ENCODE measurements at places on chromosomes 1 and 21.
A peak's percentile ranks its signal among the peaks of the same experiment; 100 is the strongest.

DNA sequence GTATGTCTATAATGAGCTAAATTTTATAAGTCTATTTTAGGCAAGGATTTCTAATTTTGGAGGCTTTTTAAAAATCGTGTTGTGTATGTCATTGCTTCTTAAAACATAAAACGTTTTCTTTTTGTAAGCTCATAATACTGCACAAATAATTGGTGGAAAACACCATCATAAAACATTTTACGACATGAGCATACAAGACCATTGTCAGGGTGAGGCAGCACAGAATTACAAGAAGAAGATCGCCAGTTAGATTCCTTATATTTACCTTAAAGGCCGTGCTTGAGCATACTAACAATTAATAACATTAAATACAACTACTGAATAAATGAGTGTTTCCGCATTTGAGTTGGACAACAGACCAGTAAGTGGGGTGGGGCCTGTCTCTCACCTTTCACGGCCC, 19.1 kb upstream of the LMX1A start:
- DNase-seq = no peak

GRCh38 chr1:7704214-7705047, 66.7 kb upstream of the VAMP3 start:
- peak; percentile 87 for DNase-seq

- no peak for DNase-seq
Measured at GRCh38 chr1:221576268-221576667, 165.6 kb downstream of the DUSP10 start.

DNA sequence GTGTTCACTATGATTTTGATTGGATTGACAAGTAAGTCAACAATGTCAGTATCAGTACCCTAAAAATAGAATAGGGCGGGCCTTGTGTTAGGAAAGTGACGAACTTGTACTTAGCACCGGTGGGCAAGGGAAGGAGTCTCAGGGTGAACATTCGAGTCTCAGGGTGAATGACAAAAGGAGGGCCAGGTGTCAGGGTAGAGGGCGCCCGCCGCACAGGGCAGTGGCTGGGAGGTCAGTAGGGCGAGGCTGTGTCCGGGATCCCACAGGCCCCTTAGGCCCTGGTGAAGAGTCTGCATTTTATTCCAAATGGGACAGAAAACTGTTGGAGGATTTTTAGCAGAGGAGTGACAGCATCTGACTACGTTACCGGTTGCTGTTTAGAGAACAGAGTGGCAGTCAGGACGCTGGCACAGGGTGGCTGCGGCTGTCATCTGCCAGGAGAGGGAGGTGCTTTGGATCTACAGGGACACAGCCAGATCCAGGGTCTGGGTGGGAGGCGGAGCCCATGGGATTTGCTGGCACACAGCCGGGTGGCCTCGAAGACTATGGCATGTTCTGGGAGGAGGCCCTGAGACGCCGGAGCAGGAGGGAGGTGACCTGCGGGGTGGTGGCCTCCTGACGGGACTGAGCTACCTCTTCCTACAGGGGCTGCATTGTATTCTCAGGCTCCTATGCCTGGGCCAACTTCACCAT, 11.0 kb downstream of the AGTRAP start:
- no peak for DNase-seq

DNA sequence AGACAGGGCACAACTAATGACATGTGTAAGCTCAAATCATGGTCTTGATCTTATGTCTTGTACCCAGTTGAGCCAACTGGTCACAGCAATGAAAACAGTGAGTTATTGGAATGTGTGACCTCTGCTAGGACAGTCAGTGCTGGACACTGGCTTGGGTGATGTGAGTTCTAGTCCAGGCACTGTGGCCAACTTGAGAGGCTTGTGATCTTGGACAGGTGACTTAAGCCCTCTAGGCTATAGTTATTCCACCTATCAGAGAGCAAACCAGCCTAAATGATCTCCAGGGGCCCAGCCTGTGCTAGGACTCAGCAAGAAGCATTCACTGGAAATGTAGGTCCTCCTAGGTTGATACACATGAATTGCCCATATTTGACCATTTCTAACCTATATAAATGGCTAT, 1.1 kb downstream of the KCNE2 start:
- DNase-seq = no peak

GRCh38 chr21:17931080-17931479, 111.9 kb upstream of the C21orf91 start:
- DNase-seq = no peak

DNA sequence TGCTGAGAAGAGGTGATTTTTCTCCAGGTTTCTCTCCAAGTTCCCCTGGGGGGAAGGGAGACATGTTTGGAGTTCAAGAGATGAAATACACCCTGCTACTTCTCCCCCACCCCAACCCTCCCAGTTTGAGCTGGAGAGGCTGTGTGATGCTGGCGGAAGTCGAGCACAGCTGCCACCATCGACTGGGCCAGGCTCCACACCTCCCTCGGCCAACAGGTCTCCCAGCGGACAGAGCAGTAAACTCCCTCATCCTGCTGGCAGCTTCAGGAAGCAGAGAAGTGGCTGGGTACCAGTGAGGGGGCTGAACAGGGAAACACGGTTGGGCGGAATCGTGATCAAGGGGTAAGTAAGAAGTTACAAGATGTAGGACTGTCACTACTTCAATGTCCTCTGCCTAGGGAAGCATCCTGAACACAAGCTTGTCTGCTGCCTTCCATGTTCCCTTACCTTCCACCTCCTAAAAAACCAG, 6.6 kb upstream of the NHLH1 start:
- no peak for DNase-seq

- DNase-seq = no peak
Measured at GRCh38 chr1:228666686-228667623, 68.3 kb upstream of the RHOU start.

DNA sequence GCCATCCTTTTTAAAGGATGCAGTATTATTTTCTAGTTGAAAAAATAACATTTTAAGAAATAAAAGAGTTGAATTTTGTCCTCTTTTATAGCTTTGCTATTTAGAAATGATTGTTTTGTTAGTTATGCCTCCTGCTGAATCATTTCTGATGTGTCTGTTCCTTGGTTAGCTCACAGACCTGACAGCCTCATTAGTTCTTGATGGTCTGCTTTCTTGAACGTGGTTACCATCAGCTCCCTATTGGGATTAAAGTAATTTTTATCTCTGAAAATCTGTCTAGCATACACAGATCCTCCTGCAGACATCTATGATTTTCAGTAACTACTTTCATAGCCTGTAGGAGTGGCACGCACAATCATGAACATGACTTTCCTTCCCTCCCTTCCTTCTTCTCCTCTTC, 447.6 kb upstream of the B3GALT2 start:
- DNase-seq = no peak

- DNase-seq = peak; percentile 2
Measured at GRCh38 chr1:199089393-199090122, 450.7 kb downstream of the PTPRC start.

GRCh38 chr1:207850621-207851407, 60.1 kb downstream of the CD34 start:
- DNase-seq = no peak

GRCh38 chr21:32282992-32283391, 4.1 kb upstream of the MIS18A start:
- DNase-seq = no peak

- DNase-seq = no peak
Measured at GRCh38 chr1:4118746-4119515, 218.9 kb upstream of the C1orf174 start.

- no peak for DNase-seq
Measured at GRCh38 chr1:98854137-98854536, 150.5 kb downstream of the PLPPR5 start.

GRCh38 chr1:43340559-43340958, 2.9 kb downstream of the MPL start:
- DNase-seq = no peak

- no peak for DNase-seq
Measured at GRCh38 chr1:17186216-17186909, 18.6 kb upstream of the PADI1 start.

DNA sequence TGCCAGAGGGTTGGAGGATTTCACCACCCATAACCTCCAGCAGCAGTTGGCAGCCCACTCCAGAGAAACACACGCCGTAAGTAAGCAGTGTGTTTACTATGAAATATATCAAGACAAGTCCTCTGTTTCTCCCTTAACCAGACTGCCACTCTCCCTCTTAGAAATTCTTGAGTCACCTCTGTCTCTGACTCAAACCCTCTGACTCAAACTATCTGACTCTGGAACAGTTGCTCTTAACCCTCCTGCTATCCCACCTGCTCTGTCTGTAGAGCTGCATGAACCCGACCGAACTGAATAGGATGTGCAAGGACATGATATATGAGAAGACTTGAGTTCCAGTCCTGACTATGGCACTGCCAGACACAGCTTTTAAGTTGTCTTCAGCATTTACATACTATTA, 14.1 kb downstream of the INPP5B start:
- DNase-seq = no peak

GRCh38 chr1:199041173-199041914, 402.5 kb downstream of the PTPRC start:
- DNase-seq = no peak

DNA sequence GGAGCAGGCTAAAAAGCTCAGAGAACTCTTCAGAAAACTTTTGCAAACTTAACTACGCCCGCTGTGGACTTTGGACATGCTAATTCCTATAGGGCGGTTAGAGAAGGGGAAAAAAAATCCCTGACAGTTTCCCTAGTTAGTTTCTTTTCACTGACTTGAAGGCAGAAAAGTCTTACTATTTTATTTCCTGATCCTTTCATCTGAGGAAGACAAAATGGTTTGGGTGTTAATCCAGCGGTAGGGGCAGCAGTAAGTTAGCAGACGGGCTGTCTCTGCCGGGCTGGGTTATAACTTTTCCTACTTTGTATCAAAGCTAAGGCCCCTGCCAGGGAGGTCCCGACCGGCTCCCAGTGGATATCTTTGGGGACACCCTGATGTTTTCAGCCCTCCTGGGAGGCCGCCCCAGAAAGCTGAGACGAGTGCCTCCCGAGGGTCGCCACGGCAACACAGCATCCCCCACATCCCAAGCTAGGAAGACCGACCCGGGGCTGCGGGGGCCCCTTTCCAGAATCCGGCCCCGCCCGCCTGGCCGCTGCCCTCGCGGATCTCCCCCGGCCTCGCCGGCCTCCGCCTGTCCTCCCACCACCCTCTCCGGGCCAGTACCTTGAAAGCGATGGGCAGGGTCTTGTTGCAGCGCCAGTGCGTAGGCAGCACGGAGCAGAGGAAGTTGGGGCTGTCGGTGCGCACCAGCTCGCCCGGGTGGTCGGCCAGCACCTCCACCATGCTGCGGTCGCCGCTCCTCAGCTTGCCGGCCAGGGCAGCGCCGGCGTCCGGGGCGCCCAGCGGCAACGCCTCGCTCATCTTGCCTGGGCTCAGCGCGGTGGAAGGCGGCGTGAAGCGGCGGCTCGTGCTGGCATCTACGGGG, 162.6 kb downstream of the RUNX1 start:
- no peak for DNase-seq

- no peak for DNase-seq
Measured at GRCh38 chr1:115225993-115226685, 111.9 kb downstream of the NGF start.

DNA sequence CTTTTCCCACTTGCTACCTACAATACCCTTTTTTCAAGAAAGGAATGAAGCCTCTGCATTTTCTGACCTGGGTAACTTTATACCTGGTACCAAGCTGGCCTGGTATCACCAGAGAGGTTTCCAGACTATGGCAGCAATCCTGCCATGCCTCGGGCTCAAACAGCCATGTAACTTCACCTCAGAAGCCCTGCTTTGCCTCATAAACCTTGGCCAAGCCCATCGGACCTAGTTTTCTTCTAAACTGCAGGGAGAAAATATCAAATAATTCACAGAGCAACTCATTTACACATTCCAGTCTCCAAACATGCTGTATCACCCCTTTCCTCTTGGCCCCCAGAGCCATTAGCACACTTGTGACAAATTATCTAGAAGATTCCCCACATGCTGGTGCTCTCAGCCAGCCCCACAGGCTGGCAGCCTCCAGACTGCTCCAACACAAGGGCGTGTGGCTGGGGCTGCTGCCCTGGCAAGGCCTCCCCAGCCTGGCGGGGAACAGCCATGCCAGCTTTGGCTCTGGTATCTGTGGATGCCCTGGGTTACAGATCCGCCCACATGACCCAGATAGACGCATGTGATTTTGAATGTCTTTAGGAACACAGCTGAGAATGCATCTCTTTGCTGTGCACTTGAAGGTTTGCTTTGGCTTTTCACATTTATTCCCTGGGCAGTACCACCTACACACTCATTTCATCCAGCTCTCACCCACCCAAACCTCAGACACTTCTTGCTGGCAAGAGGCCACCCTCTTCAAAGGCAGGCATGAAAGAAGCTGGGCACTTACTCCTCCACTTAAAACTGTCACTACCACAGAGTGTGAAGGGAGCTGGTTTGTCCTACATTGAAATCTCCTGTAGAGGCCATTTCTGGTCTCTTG, 70.0 kb upstream of the BCAR3 start:
- no peak for DNase-seq

GRCh38 chr1:226687426-226687825, 51.7 kb downstream of the ITPKB start:
- no peak for DNase-seq

DNA sequence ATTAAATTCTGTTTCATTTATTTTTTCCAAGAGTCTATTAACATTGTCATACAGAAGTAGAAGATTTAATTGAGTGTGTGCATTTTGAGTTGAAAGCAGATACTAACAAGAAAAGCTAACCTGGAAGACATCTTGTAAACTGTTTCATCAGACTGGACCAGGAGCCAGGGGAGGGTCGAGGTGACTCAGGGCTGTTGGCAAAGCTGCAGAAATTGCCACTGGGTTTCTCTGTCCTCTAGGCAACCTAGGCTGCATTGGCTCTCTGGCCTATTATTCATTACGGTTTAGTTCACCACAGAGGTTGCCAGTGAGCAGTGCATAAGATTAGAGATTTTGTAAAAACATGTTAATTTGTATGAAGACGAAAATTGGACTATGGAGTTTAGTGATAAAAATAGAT, 27.5 kb downstream of the ERG start:
- DNase-seq = no peak

DNA sequence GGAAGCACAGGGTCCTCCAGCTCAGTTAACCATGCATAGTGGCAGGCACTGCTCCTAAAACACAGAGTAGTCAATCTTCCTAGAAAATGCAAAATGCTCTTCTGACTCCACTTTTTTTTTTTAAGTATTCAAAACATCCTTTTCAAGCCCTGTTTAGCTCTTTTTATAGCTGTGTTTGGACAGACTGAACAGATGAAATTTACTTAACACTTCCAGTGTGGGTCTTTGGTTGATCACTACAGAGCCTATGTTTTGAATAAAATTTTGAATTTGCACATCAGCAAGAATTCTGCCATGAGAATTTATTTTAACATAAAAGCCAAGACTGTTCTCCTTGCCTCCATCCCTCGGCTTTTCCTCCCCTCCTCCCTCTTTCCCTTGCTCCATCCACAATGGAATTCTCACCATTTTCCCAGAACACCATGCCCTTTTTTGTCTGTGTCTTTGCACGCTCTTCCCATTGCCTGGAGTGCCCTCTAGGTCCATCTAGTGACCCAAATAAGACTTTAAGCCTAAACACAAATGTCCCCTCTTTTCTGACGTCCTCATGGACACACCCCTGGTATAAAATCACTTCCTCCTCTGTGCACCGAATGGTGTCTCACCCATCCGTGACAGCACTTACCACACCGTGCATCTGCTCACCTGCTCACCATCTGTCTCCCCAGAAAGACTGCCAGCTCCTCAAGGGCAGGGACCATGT, 24.0 kb upstream of the CPT2 start:
- no peak for DNase-seq

Data from activated CD8-positive, alpha-beta memory T cell treated with anti-CD3 and anti-CD28 coated beads for 1 hour (primary cell).